ENCODE measurements at places on chromosomes 2 and 18.

DNA sequence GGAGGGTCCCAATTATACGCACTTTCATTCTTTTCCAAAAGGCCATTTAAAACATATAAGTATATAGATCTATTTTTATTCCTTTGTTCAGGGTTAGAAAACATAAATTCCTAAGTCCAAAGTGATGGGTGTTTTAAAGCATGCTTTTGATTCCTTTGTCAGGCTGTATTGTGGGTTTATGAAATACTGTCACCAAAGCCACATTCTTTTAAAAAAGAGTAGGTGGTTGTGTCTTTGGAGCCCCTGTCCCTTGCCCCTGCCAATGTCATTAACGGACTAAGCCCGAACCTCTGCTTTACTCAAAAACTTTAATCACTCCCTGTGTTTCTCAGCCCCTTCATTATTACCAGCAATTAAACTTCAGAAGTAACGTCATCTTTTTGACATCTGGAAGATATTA lies 104.9 kb upstream of the APCDD1 start:
- DNase-seq: peak; percentile 48

DNA sequence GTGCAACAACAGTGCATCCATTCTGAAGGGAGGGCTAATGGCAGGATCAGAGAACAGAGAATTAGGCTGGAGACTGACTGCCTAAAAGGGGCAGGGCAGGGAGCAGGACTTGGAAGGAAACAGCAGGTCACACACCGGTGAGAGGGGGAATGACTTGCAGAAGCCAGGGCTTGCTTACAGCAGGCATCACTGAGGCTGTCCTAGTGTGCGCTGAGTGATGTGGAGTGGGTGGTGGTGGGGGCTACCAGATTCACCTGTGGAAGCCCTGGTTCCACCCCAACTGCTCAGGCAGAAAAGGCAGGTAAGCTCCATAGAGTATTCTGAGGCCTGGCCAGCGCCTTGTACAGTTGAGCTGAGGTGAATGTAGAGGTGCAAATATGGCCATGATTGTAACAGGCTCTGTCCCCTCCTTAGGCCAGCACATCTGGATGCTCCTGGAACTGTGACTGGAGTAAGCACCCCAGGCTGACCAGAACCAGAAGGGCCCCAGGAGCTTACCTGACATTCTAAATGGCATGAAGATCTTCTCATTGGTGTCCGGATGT lies 49.4 kb downstream of the SFXN5 start:
- DNase-seq: no peak

DNA sequence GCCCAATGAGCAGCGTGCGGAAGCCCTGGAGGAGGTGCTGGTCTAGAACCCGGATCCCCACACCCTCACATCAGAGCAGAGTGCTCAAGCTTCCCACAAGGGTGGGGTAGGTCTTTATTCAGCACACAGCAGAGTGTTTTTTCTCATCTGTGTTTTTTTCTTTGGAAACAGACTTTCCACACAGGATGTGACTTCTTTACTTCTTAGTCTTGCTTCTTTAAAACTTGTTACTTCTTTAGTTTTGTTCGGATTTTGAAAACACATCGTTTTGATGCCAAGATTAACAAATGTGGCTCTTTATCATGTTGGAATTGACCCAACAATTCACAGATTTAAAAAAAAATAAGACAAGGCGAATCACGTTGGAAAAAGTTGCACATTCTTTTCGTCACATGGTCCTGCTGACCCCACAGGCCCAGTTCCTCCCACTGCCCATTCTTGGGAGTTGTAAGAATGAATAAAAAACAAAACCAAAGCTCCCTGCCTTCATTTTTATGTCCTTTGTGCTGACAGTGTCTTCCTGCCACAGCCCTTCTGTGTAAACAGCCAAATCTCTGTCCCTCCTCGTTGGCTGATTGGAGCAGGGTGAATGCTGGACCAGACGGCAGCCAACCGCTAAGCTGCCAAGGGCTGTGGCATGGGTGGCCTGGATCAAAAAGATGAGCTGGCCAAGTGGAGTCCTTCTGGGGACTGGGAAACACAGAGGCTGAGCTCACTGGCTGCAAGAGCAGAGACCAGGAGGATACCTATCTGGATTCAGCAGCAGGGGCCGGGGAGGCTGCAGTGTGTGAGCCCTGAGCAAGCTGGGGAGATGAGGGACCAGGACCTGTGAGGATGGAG lies 81.6 kb downstream of the TWIST2 start:
- peak; percentile 31 for DNase-seq

DNA sequence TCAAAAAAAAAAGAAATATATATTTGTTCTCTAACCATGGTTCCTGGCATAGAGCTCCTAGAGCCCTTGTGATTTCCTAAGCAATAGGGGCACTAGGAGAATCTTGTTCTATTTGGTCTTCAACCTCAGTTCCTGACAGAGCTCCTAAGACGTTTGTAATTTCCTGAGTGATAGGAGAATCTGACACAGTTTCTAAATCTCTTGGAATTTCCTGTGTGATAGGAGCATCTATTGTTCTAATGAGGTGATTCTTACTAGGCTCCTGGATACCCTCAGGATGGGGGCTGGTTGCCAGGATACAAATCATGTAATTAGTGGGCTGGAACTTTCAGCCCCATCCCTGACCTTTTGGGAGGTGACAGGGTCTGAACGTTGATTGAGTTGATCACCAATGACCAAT lies 245.8 kb downstream of the ZEB2 start:
- DNase-seq: peak; percentile 6

DNA sequence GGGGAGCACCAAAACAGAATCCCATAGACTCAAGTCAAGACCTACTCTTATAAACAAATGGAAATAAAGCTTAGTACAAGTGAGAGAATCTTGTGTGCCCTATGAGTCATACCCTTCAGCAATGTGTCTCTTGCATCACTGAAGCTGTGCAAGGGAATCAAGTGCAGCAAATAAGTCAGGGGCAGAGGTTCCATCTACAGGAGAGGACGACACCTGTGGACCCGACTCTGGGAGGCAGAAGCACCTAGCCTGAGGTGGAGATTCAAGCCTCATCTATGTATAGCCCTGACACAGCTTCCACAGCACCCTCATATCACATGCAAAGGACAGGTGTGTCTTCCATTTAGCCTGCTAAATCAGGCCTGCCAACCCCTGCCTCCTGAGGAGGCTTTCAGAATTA lies 298.2 kb downstream of the CNTNAP5 start:
- DNase-seq: peak; percentile 14

DNA sequence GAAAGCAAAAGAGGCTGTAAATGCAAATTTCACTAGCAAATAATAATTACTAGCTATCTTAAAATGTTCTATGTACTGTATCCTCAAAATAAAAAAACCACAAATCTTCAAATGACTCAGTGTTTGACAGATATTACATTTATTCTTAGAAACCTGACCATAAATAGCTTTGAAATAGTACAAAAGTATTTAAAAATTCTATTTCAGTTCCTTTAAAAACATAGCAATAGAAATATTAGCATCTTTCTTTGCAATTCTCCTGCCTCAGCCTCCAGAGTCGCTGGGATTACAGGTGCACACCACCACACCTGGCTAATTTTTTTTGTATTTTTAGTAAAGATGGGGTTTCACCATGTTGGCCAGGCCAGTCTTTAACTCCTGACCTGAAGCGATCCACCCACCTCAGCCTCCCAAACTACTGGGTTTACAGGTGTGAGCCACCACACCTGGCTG lies 50.6 kb downstream of the MSH6 start:
- DNase-seq: no peak

- peak; percentile 57 for DNase-seq
These were observed 175.8 kb downstream of the IRS1 start for GRCh38 chr2:226623587-226624368.

- DNase-seq: peak; percentile 8
These were observed 110.7 kb upstream of the PTPRM start for GRCh38 chr18:7456376-7456775.

- no peak for DNase-seq
These were observed 19.4 kb upstream of the RNF138 start for GRCh38 chr18:32072321-32072720.

- DNase-seq: no peak
These were observed 111.8 kb upstream of the SP3 start for GRCh38 chr2:174076975-174077374.
